HTR-8/SVneo (cell line): ENCODE measurements at places on chromosomes 7 and 10.
A peak's percentile ranks its signal among the peaks of the same experiment; 100 is the strongest.

GRCh38 chr10:97018251-97019212 is 167.2 kb downstream of the SLIT1 start:
- DNase-seq, result no peak

DNA sequence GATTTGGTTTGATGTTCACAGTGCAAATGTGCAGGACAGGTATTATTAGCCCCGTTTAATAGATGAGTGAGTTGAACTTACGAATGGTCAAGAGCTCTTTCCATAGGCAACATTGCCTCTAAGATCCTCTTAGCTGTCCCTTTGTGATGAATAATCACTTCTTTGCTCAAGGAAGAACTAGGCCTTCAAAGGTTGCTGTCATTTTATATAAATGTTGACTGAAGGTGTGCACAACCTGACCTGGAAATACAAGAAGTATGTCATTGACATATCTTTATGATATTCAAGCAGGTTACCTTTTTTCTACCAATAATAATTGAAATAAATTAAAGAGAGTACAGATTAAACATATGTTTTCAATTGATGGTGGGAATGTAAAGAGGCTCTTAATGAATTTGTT is 48.5 kb upstream of the GLCCI1 start:
- DNase-seq, result no peak

DNA sequence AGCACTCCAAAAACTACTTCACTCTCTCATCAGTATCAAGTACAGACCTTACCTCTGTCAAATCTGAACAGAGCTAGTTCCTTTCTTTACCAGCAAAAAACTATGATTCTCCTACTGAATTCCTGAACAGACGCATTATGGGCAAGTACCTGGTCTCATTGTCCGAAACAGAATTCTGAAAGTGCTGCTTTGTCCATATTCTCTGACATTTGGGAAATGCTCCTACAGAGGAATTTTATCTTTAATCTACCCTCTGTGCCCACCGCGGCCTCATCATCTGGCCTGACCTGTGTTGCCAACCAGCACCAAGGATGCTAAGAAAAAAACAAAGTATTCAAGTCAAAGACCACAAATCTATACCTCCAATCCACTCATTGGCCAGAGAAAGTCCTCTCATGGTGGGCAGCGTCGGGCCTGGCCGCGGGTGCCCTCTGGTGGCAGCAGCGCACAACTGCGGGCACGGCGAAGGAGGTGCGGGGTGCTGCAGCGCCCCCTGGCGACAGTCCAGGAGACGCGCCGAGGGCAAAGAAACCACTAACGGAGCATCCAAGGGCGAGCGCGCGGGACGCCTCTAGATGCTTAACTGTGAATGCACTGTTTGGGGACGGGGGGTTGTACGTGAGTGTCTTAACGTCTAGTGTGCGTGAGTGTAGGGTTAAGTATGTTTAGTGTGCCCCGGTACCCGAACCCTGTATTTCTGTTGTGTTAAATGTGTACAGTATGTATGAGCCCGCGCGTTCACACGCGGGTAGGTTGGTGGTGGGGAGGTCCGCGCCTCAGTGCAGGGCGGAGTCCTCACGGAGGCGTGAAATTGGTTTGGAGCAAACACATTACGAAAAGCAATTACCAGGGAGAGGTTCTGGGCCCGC is 5.0 kb upstream of the GBX1 start:
- peak; percentile 76 for DNase-seq

DNA sequence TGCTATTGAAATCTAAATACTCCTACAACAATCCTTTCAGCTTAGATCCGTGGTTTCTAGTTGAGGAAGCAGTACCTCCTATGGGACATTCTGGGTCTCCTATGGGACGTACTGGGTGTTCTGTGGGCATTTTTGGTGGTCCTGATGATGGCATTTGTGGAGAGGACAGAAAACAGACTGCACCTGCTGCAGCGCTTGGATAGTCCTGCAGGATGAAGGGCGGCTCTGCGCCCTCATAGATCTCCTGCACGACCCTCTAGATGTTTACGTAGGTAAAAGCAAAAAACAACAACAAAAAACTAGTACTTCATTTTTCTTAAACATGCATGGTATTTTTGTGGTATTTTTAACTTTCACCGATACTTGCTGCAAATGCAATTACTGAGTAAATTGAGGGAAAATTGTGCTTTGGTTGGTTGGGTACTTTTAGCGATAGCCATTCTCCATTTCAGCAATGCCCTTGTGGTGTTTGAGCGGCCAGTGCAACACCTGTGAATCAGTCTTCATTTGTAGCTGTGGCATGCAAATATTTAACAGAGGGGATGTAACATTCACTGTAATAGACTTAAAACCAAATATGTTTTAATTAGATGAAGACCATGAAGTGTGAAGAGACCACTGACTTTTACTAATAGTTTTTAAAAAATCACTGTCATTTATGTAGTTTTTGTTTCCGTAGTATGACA is 461.2 kb downstream of the SDK1 start:
- DNase-seq, result no peak

DNA sequence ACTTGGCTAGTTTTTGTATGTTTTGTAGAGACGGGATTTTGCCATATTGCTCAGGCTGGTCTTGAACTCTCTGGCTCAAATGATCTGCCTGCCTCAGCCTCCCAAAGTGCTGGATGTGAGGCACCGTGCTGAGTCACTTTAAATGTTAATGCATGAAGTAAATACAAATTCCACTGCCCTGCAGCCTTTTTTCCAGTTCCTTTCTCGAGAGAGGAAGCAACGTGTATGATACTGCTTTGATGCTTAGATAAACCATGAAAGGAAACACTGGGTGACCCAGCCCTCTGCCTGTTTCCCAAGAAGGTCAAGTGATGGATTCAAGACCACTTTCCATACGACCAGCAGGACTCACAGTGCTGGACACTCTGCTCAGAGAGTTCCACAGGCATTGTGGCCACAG is 11.3 kb upstream of the MRPS24 start:
- no peak for DNase-seq

GRCh38 chr7:49878089-49878488 is 104.7 kb downstream of the VWC2 start:
- DNase-seq, result no peak

- no peak for DNase-seq
These were observed 35.7 kb upstream of the FGL2 start for GRCh38 chr7:77235276-77235675.
